Cardiac fibroblast (primary cell): ENCODE measurements at places on chromosomes 4 and X.

GRCh38 chr4:173516621-173517524 lies 13.2 kb downstream of the HAND2 start:
- DNase-seq = no peak

DNA sequence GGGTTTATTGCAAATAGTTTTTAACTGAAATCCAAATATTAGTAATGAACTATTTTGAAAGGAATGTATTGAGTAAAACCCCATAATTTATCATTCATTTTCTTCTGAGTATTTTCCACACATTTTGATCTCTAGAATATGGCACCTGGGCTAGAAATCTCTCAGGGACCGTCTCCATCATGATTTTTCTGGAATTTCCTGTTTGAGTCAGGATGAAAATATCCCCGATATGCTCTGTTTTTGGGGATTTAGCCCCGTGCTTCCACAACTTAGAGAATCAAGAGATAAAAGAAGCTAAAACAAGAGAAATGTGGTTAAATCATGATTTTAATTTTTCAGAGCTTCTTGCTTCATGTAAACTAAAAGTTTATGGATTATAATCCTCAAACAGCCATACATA lies 114.2 kb downstream of the SPCS3 start:
- no peak for DNase-seq

DNA sequence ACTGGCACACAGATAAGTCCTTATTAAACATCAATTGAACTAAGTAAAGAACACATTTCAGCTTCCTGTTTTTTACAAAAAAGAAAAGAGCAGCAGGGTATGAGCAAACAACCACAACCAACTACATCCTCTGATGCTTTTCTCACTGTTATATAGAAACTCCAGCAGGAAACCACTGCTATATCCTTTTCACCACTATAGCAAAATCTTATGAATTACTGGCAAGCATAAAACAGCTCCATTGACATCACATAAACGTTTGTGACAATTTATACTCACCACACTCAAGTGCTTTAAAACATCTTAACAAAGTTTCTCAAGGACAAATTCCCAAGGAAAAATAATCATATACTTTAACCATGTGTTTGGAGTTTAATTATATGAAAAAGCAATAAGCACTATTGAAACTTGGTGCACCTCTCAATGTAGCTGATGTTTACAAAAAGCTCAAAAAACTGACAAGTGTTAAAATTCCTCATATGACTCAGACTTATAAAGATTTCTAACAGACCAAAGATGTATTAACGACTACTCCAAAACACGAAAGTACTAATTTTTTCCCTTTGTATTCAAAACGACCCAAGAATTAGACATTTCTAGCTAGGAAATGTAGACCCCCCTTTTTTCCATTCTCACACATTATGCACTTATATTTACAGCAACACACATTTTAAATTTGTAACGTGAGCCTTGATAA lies 12.9 kb downstream of the GPRIN3 start:
- DNase-seq = no peak

GRCh38 chr4:154936873-154937272 lies 155.8 kb downstream of the RBM46 start:
- no peak for DNase-seq

DNA sequence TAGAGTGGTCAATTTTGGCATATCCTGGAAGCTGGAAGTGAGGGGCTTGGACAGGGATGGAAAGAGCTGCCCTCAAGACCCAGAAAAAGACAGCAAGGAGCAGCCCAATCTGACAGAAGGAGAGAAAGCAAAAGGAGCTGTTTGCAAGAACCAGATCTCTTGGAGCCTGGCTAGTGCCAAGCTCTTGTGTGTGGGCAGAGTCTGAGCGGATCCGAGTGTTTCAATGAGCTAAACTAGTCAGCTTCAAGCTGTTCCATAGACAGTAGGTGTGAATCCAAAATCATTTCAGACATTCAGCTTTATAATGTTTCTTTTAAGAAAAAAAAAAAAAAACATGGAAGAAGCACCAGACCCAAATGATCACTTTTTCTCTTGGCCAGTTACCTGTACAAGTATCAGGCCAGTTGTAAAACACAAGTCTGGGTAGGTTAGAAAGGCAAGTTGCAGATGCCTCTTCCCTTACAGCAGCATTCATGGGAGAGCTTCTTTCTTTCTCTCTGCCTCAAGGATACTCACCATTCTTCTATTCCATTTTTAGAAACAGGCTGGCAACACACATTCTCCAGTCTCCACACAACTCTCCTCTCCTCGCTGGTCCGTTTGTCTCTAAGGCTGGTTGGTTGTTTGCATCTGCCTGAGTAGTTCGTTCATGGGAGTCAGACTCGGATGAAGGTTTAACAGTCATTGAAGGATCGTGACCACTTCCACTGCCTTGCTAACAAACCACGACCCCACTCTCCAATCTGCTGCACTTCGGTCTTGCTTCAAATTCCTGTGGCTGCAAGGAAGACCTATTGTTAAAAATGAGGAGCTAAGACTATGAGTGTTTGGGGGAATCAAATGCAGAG lies 105.2 kb upstream of the GATB start:
- no peak for DNase-seq

DNA sequence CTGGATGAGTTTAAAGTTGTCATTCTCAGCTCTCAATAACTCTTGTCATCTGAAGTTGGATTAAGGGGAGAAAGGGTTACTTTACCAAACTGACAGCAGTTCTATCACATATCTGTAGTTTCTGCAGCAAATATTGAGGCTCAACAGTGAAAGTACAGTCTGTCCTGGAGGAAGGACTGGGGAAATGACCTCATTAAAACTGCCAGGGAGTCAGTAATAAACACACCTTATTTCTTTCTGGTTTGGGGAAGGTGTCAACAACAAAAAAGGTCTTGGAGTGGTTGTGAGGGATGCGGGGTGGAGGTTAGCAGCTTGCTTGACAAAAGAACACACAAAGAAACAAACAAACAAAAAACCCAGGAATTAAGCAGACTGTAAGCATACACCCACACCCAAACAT lies 1418.0 kb downstream of the STIM2 start:
- no peak for DNase-seq

DNA sequence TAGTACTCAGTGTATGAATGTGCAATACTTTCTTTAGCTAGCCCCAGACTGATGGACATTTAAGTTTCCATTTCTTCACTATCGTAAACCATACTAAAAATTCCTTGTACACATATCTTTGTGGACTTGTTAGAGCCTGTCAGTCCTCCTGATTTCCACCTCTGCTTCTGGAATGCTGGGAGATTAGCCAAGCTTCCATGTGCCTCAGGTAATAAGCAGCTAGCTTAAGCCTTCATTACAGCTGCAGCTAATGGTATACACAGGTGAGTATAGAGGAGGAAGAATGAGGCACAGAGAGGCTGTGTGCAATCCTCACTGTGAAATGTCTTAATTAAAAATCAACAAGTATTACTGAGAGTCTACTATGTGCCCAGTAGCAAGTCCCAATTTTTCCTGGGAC lies 9.8 kb downstream of the SMIM9 start:
- no peak for DNase-seq

GRCh38 chr4:75287738-75288517 lies 226.3 kb downstream of the RCHY1 start:
- DNase-seq = no peak

DNA sequence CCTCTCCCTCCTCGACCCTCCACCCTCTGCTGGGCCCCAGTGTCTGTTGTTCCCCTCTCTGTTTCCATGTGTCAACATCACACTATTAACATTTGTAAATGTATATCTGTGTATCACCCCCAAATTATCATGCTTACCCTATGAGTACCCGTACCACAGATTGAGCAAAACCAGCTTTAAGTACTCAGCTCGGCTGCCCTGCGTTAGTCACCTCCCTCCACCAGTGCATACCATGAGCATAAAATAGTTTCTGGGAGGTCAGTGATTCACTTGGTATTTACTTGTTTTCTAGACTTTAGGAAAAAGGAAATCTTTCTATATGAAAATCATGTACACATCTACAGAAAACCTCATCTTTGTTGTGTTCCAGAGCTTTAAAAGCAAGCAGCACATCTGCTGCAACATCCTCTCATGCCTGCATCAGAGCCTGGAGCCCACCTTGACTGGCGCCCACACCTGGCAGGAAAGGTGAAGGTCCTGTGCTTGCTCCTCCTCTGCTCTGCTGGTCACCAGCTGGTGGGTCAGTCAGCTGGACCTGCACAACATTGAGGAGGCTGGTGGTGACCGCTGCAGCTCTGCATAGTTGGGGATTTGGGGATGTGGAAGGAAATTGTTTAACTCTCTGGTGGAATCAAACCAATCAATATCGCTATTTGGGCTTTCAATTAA lies 214.4 kb upstream of the KLF3 start:
- DNase-seq = no peak

GRCh38 chrX:152865232-152865920 lies 32.5 kb upstream of the ZNF185 start:
- DNase-seq = no peak

- DNase-seq = peak; percentile 36
Measured at GRCh38 chr4:37742149-37742548, 56.0 kb upstream of the RELL1 start.

- no peak for DNase-seq
Measured at GRCh38 chr4:20044966-20045365, 206.7 kb upstream of the SLIT2 start.

DNA sequence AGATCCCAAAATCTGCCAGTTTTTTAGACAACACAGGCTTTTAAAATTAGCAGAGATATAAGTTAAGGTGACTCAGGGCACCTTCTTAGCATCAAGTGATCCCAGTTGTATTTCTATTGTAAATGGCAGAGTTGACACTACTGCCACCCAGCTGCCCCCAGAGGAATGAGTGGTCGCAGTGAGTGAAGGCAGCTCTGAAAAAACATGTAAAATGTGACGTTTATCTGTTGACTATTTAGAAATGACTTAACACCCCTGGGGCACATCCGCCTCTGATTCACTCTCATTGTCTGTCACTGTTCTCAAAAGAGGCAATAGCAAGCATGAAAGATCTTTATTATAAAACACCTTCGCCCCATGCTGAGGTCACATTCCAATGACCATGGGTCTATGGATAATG lies 592.4 kb downstream of the ACTRT1 start:
- DNase-seq = no peak

DNA sequence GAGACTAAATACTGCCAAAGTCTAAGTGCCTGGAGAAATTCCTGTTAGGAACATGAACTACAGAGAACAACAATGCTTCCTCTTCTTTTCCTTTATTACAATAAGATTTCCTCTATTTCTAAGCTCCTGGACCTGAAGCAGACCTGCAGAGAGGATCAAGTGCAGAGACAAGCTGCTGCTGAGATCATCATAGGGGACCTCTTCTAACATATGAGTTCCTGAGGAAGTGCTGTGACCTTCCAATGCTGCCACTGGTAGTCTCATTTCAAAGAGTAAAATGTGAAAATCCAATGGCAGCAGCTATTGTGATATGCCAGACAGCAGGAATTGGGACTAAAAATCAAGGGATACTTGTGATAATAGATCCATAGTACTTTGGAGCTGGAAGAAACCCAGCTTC lies 28.0 kb downstream of the CCNG2 start:
- DNase-seq = no peak

GRCh38 chr4:157217708-157218107 lies 2.8 kb upstream of the GRIA2 start:
- DNase-seq = peak; percentile 42

GRCh38 chr4:181677621-181678020 lies 565.6 kb upstream of the TENM3 start:
- DNase-seq = no peak

DNA sequence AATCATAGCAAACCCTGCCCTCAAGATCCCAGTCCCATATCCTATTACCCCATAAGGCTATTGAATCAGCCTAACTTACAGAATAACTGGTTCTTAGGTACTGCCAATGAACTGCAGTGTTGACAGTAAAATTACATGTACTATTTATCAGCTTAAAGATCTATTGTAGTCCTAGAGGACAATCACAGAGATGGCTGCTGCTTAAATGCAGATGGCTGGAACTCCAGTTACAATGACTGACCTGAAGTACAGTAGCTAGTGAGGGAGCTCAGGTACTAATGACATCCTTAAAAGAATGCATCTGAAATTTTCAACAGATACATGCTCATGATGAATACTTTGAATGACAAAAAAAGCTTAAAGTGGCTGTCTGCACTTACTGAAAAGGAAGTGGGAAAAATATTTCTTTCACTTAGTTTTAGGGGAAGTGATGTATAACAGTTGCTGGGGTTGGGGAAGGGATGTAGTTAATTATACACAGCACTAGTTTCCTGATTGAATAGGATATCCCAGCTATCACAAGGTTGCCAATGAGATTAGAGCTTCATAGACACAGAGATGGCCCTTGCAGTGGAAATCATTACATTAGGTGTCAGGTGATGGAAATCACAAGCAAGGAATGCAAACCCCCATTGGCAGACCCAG lies 42.0 kb downstream of the USP26 start:
- no peak for DNase-seq

DNA sequence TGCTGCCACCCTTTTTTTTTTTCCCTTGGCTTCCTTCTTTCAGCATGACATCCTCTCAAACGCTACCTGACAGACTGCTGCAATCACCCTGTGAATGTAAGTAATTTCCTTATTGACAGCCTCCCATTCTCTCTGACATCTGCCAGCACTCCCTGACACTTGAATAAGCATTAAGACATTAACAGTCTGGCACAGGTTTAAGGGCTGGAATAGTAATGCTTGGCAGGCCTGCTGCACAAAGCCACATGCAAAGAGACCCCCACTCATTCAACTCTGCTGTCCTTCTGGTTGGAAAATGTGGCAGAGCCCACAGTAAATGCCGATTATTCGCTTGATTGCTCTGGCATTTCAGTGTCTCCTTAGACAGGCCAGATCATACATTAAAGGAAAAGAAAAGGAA lies 28.1 kb upstream of the RASGEF1B start:
- DNase-seq = no peak

GRCh38 chrX:1860936-1861594 lies 246.2 kb downstream of the ASMT start:
- no peak for DNase-seq

DNA sequence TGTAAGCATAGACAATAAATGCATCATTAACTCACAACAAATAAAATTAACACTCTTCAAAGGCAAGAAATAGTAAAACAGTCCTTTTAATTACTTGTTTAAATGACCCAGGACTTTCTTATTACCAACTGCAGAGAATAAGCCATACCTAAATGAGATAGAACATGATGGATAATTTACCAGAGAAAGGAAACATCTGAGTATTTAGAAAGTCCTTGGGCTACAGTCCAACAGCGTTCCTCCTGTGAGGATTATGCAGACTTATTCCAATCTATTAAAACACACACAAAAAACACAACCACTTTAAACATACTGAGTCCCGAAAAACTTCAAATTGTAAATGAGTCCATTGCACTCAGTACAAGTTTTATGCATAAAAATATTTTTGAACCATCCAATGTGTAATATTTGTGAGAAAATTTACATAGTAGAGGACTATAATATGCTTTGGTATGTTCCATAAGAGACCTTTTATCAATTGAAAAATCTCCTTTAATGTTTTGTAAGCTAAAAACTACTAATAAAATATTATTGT lies 129.2 kb downstream of the NR3C2 start:
- DNase-seq = no peak

GRCh38 chrX:368811-369562 lies 17.7 kb downstream of the PPP2R3B start:
- DNase-seq = peak; percentile 29

GRCh38 chr4:136847881-136848621 lies 684.2 kb downstream of the PCDH18 start:
- no peak for DNase-seq

GRCh38 chr4:112865443-112865842 lies 184.0 kb upstream of the ANK2 start:
- DNase-seq = peak; percentile 13

GRCh38 chr4:147354237-147354636 lies 126.7 kb upstream of the EDNRA start:
- no peak for DNase-seq

GRCh38 chr4:145819101-145819852 lies 119.3 kb downstream of the ZNF827 start:
- no peak for DNase-seq
